Omental fat pad (tissue), 4 donors: ENCODE measurements at places on chromosomes 2 and 18. TPM values are rescaled to one million over a fixed set of nuclear protein-coding genes. Genes with fewer than 3 reads are reported as not detected.

Gene CEP68
- 19.8 TPM for total RNA-seq

Gene LMAN2L
- total RNA-seq = 10.7 TPM

Gene FLACC1
- 2.1 TPM for total RNA-seq

Gene CNNM4
- 3.7 TPM for total RNA-seq

Gene METTL21A
- 22.1 TPM for total RNA-seq

Gene FRZB
- 1.9 TPM for total RNA-seq

Gene ANKRD30BL
- total RNA-seq = not detected

Gene CFC1
- total RNA-seq = not detected

Gene SMC6
- total RNA-seq = 18.6 TPM

Gene CBLN2
- 0.72 TPM for total RNA-seq

Gene NT5DC4
- total RNA-seq = not detected

Gene SEC11C
- total RNA-seq = 13.6 TPM

Gene GRB14
- total RNA-seq = 5.3 TPM

Gene MSTN
- not detected for total RNA-seq

Gene C1QL2
- not detected for total RNA-seq

Gene CROCC2
- total RNA-seq = not detected

Gene C1D
- total RNA-seq = 34.7 TPM

Gene ERBB4
- total RNA-seq = 7.7 TPM

Gene TUBA4B
- not detected for total RNA-seq

Gene SIGLEC15
- 0.25 TPM for total RNA-seq

Gene UGT1A1
- not detected for total RNA-seq

Gene DLGAP1
- total RNA-seq = 5.7 TPM

Gene CUL3
- 68.0 TPM for total RNA-seq

Gene CCL20
- total RNA-seq = not detected

Gene ATP8B1
- 7.8 TPM for total RNA-seq

Gene CCDC74B
- 1.4 TPM for total RNA-seq

Gene CCDC121
- total RNA-seq = 8.0 TPM

Gene PLGLB1
- total RNA-seq = 4.5 TPM

Gene MTCL1
- 3.5 TPM for total RNA-seq

Gene ST3GAL5
- 50.0 TPM for total RNA-seq

Gene ANKRD29
- total RNA-seq = 8.3 TPM

Gene GAL3ST2
- total RNA-seq = 0.50 TPM

Gene DSG3
- total RNA-seq = not detected

Gene TDRD15
- total RNA-seq = not detected

Gene UNC80
- total RNA-seq = not detected

Gene PXDN
- 90.5 TPM for total RNA-seq

Gene ADGRF3
- total RNA-seq = not detected

Gene SCN7A
- 11.0 TPM for total RNA-seq

Gene COL3A1
- 237 TPM for total RNA-seq

Gene ESPNL
- total RNA-seq = 0.47 TPM

Gene ARHGAP15
- 27.6 TPM for total RNA-seq

Gene UGT1A5
- total RNA-seq = not detected

Gene XPO1
- 72.1 TPM for total RNA-seq

Gene STON1
- total RNA-seq = 75.5 TPM

Gene NOSTRIN
- total RNA-seq = 16.3 TPM

Gene ATP6V1C2
- total RNA-seq = 1.9 TPM

Gene LYG2
- not detected for total RNA-seq
